ENCODE measurements at places on chromosomes 3 and 15.

GRCh38 chr15:50740955-50741354 lies 24.6 kb downstream of the SPPL2A start:
- DNase-seq: no peak

DNA sequence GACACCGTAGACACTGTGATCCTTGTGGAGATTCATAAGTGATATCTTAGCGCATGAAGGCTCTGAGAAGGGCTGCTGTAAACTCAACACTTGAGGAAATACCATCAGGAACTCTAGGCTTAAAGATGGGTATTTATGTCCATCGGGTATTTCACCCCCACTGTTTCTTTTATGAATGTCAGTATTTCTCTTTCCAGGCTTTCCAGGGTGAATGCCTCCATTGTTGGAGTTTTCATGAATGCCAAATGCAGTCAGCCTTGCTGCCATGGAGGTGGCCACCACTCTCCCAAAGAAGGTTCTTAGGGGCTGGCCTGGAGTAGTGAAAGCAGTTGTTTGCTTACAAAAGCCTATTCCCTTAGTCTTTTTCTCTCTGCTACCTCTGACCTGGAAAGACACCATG lies 259.2 kb downstream of the SLCO3A1 start:
- no peak for DNase-seq

DNA sequence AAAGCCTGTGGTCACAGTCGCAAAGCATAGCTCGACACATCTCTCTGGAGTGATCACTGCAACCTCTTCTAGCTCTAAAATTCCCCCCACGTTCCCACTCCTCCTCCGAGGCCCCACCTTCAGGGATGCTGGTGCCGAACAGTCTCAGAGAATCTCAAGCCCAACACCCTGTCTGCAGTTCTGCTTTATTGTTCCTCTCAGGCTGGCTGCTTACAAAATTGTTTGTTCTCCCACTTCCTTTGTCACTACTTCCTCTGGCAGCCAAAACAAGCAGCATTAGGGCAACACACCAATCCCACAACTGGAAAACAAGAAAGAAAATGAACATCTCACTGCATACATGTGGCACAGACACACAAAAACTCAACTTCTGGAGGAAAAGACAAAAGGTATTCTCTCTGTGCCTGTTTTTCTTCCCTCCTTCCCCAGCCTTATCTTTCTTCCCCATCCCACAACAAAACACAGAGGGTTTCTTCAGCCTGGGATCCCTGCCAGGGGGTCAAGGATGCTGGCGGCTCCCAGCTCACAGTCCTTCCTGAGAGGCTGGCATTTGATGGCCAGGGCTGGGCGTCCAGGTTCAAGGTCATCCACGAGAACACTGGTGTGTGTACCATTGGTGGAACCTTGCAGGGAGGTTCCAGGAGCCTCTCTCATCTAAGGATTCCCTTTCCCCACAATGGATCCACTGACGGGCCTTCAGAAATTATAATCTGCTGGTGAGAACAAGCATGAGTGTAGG lies 108.4 kb downstream of the TMCO5A start:
- no peak for DNase-seq

DNA sequence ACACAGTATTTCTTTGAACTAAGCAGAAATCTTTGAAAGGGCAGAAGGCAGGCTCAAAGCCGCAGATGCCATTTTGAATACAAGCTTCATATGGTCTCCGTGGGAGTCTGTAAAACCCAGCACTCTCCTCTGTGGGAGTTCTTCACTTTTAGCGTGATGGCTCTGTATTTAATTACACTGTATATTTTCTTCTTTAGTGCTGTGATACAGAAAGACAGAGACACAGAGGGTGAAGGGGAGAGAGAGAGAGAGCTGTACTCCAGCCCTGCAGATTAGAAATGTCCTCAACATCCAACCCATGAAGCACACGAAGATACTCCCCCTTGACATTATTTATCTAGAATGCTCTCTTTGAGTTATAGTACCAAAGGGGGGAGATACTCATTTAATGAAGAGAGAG lies 752.6 kb upstream of the NR2F2 start:
- no peak for DNase-seq

DNA sequence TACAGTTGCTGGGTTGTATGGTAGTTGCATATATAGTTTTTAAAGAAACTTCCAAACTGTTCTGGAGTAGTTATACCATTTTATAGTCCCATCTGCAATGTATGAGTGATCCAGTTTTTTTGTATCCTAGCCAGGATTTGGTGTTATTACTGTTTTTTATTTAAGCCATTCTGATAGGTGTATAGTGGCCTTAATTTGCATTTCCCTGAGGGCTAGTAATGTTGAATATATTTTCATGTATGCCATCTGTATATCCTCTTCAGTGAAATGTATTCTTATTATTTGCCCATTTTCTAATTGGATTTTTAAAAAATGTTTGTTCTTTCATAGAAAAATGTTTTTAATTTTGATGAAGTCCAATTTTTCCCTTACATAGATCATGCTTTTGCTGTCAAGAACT lies 29.2 kb downstream of the PXK start:
- DNase-seq: no peak

DNA sequence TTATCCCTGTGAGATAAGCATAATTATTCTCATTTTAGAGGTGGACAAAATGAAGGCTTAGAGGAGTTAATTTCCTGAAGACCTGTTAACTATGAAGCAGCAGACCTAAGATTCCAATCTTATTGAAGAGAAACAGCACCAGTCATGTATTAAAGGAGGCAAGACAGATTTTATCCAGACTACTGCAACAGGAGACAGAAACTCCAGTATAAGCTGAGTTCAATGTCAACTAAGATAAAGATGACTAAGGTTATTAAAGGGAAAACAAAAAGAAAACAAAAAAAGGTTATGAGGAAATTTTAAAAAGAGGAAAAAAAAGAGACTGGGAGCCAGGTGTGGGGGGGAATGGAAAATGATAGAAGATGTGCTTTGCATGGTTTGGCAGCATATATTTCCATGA lies 707.7 kb upstream of the NR2F2 start:
- no peak for DNase-seq

GRCh38 chr3:141724186-141724585 lies 13.9 kb upstream of the RNF7 start:
- DNase-seq: no peak

DNA sequence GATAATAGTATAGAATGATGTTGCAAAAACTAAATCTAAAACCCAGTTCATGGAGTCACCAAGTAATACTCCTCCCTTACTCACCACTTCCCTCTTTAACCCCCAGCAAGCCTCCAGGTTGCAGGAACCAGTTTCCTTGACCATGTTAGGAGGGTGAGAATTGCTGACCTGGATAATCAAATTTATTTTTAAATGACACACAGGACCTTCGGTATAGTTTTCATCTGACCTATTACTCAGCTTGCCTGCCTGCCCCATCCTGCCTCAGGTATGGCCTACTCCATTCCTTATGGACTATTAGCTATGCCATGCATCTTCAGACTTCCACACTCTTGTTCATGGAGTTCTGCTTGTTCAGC lies 883 bp downstream of the RTP4 start:
- DNase-seq: peak; percentile 57
